ENCODE measurements at places on chromosomes 6 and 20.

- DNase-seq: no peak
Observed at GRCh38 chr6:27451660-27452390, 21.1 kb downstream of the ZNF184 start.

GRCh38 chr6:114042267-114043016, 71.5 kb upstream of the HDAC2 start:
- no peak for DNase-seq

GRCh38 chr6:158773581-158774449, 45.4 kb downstream of the EZR start:
- DNase-seq: no peak

- no peak for DNase-seq
Observed at GRCh38 chr20:12243327-12243726, 325.6 kb downstream of the BTBD3 start.

DNA sequence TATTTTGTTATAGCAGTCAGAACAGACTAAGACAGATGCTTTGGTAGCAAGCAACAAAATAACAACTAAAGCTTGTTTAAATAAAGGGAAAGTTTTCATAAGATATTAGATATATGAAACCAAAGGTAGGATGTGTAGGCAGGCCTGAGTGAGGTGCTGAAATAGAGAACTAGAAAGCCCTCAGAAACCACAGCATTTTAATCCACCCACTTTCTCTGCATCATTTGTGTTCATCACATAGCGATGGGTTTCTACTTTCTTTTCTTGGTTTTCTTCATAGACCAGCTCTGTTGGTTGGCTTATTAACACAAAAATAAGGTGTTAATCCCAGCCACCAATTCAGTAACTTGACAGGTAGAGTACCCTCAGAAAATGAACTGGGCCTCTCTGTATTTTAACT, 58.6 kb downstream of the RPS12 start:
- no peak for DNase-seq

- no peak for DNase-seq
Observed at GRCh38 chr6:141260627-141261015, 872.1 kb upstream of the GJE1 start.

GRCh38 chr6:108952776-108953486, 104.7 kb downstream of the ARMC2 start:
- no peak for DNase-seq

DNA sequence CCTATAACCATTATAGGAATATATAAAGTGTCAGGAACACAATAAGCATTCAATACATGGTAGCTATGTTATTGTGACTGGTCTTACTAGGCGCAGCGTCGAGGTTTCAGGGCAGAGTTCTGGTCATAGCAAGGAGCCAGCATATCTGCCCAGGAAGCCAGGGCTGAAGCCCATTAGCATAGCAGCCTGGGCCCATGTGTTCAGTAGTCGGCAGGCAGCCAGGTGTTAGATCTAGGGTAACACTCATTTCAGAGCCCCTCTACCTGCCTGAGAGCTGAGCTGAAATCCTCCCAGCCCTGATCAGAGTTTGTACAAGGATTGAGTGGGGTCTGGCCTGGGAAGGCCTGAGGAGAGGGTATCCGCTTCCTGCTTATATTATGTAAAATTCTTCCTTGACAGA, 32.1 kb downstream of the C20orf173 start:
- DNase-seq: no peak

DNA sequence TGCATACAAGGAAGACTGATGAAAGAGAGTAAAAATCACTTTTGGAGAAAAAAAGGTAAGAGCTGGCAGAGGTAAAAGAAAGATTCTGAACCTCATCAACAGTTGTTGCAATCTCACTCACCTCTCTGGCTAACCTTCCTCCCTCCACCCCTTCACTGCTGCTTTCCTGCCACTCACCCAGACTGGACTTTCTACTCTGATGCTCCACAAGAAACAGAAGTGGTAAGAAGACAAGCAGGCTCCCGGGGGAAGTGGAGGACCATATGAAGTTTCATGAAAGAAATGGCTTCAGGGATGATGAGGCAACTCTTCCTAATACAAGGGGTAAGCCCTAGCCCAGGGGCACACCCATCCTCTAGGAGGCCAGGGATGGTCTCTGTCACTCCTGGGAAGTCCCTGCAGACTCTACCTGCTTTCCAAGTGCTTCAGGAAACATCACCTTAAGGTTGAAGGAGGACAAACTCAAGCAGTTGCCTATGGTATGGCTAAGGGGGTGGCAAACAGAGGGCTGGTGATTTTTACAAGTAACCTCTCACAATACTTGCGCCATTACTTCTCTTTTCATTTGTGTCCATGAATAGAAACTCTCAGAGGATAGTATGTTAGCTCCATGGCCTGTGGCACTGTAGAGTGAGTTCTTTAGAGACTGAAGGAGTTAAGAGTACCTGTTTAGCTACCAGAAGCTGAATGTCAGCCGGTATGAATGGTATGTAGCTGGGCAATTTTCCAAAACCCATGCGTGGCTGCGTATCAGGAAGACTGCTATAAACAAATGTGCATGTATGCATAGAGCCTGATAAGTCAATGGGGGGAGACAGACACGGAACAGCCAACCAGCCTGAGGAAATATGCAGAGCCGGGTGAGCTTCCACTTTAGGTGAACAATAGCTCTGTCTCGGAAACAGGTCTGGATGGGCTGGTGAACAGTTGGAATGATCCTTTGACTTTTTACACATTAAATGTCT, 112.0 kb downstream of the BACH2 start:
- peak; percentile 32 for DNase-seq

- peak; percentile 86 for DNase-seq
Observed at GRCh38 chr20:34824452-34824805, 1.0 kb downstream of the NCOA6 start.

GRCh38 chr6:141199074-141199473, 933.7 kb upstream of the GJE1 start:
- DNase-seq: no peak

DNA sequence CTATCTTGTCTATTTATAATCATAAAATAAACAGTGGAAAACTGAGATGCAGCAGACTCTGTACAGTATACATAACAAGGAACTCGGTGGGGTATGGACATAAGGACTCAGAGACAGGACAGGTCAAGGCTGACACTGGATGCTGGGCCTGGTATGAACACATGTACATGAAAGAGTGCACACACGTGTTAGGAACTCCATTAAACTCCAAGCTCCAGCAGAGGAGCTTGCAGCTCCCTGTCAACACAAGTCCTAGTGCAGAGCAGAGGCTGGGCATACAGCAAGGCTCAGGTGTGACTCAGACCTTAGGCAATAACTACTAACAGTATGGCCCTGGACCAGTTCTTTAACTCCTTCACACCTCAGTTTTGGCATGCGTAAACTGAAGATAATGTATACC, 17.1 kb downstream of the NAPB start:
- no peak for DNase-seq

DNA sequence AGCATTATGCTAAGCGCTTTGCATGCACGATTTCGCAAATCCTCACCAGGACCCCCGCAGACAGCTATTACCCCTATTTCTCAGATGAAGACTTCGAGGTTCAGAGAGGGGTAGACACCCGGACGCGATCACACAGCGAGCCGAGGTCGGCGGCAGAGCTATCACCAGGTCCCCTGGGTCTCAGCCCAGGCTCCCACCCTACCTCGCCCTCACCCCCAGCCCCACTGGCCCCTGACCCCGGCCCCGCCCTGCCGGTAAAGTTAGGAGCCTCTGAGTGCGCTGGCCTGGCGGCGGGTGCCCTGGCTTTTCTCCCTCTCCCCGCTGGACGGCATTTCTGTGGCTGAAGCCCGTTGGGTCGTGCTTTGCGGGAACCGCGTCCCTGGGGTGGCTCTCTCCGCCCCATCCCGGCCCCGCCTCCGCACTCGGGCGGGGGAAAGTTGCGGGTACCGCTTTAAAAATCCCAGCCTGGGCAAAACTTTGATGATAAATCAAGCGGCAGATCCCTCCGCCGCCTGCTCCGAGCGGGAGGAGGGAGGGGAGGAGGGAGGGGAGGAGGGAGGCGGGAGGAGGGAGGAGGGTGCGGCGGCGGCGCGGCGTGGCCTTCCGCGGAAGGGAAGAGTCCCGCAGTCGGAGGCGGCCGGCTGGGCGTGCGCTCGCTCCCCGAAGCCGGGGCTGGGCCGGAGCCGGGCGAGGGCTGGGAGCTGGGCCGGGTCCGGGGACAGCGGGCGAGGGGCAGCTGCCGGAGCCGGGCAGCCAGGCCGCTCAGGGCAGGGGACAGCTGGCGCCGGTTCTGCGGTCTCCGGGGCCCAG, at the start of gene VSTM2L:
TSS of gene VSTM2L (plus strand) at position 624 of the 810 bp plus-strand sequence. CDS start 224 bp downstream, outside the sequence.
- DNase-seq: no peak

GRCh38 chr6:147548921-147549475, 40.5 kb downstream of the SAMD5 start:
- DNase-seq: no peak

GRCh38 chr6:152948150-152948768, 34.6 kb downstream of the FBXO5 start:
- DNase-seq: peak; percentile 24

DNA sequence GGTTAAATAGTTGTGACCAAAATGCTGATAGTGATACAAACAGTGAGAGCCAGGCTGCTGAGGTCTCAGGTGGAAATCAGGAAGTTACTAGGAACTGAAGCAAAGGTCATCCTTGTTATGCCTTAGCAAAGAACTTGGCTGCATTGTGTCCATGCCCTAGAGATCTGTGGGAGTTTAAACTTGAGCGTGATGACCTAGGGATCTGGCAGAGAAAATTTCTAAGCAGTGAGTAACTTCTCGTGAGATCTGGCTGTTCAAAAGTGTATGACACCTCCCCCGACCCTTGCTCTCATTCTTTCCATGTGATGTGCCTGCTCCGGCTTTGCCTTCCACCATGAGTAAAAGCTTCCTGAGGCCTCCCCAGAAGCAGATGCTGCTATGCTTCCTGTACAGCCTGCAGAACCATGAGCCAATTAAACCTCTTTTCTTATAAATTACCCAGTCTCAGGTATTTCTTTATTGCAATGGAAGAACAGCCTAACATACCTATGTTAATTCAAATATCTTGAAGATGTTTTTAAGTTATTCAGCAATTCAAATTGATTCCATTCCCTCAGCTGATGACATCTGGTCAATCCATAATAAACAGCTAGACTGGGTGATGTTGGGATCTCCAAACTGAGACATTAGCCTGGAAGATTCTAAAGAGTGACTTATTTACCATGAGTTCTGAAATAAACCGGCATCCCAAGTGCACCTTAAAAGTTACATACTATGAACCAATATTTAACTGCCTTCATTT, 33.8 kb downstream of the KIF16B start:
- DNase-seq: no peak

DNA sequence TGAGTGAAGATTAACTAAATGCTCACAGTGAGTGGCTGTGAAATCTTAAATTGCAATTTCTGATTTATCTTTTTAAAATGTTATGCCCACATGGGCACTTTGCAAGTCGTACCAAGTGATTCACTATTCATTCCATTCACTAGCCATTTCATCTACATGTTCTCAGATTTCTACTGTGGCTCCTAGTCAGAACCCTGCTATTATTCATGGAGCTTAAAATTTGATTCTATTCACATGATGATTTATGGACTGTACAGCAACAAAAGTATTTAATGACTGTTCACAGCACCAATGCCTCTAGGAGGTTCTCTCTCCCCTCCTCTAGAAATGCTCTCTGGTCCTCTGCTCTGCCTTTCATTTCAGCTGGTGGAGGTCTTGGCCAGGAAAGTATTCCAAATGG, 133.5 kb upstream of the MAP3K7 start:
- no peak for DNase-seq

DNA sequence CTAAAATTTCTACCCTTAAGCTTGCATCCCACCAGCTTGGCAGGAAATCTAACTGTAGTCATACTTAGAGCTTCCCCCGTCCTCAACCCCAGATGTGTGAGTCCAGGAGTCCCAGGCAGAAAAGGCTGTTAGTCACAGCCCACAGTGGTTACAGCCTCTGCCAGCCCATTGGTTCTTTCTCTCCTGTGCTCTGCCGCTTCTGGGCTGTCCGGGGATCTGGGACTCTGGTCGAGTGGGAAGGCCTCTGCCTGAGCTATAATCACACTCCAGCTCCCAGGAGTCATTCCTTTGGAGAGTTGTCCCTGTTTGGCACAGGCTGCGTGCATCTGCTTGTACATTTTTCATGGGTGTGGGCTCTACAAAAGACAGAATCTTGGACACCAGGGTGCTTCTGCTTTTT, 45.6 kb upstream of the FYN start:
- no peak for DNase-seq

DNA sequence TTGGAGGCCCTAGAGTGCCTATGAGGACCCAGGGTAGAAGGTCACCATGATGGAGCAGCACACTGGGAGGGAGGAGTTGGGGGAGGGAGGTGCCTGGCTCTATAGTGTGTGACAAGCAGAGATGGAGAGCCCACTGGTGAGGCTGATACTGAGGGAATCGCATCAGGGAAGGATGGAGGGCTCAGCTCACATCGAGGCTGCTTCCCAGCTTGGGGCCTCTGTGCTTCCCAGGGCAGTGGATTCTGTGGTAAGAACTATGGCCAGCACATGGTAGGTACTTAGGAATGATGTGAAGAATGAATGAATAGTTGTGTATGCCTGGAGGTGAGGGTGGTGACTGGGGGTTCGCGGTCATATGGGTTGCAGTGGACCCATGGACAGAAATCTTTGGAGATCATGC, 1.3 kb upstream of the EPB41L1 start:
- no peak for DNase-seq

GRCh38 chr6:38306931-38307330, 332.8 kb downstream of the BTBD9 start:
- no peak for DNase-seq

DNA sequence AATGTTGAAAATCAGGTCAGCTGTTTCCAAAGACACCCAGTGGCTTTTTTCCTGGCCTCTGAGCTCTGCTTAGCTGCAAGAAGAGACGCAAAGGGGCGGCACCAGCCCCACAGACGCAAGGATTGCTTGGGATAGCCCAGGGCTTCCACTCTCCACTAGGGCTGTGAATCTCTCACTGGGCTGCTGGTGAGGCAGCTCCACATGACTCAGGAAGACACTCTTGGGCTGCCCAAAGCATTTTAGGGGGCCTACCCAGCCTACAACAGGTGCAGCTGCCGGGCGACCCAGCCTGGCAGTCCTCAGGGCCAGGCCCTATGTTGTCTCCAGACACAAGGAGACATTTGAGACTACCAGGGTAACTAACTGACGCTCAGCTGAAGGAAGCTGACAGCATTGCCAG, 59.8 kb downstream of the FAM50B start:
- no peak for DNase-seq

GRCh38 chr6:76418560-76419223, 346.2 kb upstream of the IMPG1 start:
- no peak for DNase-seq

- no peak for DNase-seq
Observed at GRCh38 chr20:38473367-38473795, 738 bp downstream of the RALGAPB start.

- no peak for DNase-seq
Observed at GRCh38 chr6:152085451-152085921, 278.0 kb downstream of the ESR1 start.

DNA sequence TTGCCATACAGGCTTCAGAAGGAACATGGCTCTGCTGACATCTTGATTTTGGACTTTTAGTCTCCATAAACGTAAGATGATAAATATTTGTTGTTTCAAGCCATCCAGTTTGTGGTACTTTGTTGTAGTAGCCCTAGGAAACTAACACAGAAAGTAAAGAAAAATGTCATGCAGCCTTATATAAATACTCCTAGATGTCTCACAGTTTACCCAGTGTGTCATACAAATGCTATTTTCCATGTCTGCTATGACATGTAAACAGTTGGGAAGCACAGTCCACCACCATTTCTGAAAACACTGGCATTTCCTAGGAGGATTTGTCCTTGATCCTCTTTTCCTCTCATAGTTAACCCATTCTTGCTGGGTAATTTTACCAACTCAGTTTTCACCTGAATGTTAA, 30.6 kb upstream of the ME1 start:
- DNase-seq: no peak
